ENCODE measurements at places on chromosomes 3 and 15.
A peak's percentile ranks its signal among the peaks of the same experiment; 100 is the strongest.

DNA sequence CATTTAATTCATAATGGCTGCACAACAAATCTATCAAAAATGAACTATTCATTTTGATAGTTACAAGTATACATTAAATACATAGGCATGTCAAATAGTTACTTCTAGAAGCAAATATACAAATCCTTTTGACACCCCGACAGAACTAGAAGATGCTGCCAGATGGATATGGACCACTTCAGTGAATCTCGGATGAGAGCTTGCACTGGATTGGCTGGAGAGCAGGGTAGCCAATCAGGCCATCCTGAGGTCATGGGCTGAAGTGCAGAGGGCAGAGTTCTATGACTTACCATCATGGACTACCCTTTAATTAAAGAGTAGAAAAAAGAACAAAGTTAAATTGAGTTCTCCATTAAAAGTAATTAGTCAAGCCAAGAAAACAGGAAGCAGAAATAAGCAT, 8.3 kb downstream of the CCNL1 start:
- DNase-seq: no peak

- DNase-seq: no peak
Measured at GRCh38 chr15:83115831-83116565, 8.6 kb downstream of the TM6SF1 start.

- DNase-seq: no peak
Measured at GRCh38 chr15:100820528-100820927, 59.1 kb upstream of the ALDH1A3 start.

- no peak for DNase-seq
Measured at GRCh38 chr3:167491621-167492020, 17.8 kb upstream of the SERPINI2 start.

DNA sequence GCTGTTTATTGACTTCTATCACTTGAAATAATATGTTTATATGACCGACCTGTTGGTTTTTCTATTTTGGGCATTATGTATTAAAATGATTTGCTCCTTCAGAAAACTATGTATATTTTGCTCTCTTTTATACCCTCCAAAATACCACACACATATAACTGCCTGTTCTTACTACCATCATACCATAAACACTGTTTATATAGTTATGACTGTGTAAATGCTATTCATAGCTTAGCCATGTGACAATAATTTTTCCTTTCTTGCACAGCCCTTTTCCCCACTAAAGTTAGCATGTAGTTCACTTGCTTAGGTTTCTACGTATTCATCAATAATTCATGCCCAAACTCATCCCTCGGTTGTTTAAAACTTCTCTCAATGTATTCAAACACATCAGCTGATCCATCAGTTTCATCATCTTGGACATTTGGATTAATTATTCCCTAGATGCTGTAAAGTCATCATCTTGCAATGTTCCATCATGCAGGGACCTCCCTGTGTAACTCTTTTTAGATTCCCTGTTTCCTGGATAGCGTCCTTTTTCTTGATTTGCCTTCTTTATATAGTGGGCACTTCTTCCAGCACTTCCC, 8.2 kb upstream of the RYK start:
- DNase-seq: peak; percentile 31

DNA sequence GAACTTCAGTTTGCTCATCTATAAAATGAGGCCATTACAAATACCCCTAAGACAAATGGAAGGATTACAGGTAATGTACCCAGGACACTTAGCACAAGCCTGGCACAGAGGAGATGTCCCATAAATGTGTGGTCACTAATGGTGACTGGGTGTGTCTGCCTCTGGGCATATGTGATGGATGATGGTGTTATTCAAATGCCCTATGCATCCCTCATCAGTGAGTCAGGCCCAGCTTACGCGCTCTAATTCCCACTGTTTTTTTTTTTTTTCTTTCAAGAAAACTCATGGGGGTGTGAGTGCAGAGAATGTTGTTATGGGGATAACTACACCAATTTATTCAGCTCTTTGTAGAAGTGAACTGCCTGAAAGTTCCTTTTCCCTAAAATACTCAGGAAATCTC, 23.6 kb upstream of the KIF23 start:
- DNase-seq: peak; percentile 89

DNA sequence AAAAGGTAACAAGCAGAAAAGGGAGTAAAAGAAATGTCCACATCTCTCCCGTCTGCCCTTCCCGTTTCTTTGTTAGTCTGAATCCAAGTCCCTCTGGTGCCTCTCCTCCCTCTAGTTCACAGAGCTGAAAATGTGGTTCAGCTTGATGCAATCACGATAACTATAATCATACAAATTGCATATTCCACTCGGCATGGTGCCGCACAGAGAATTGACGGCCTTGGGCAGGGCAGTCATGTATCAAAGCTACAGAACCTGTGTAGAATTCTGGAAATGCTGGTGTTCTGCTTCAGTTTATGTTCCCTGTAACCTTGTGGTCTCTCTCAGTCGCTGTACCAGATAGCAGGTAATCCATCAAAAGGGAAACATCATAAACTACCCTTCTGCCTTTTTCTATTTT, 562.9 kb upstream of the CBLB start:
- DNase-seq: no peak

DNA sequence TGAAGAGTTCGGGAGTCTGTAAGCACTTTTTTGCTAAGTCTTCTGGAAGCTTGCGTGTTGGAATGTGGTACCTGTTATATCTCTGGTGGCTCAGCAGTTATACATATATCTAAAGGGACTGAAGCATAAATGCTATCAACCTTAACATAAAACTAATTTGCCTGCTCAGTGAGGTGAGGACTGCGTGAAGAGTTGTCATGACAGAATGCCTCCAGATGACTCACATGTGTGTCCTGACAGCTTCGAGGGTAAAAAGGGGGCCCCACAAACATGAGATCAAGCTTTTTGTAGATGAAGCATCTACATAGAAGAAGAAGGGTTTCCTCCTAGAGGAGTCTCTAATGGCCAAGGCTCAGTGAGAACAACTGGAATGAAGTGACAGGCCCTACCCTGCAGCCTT, 88.8 kb upstream of the C3orf80 start:
- DNase-seq: peak; percentile 8

DNA sequence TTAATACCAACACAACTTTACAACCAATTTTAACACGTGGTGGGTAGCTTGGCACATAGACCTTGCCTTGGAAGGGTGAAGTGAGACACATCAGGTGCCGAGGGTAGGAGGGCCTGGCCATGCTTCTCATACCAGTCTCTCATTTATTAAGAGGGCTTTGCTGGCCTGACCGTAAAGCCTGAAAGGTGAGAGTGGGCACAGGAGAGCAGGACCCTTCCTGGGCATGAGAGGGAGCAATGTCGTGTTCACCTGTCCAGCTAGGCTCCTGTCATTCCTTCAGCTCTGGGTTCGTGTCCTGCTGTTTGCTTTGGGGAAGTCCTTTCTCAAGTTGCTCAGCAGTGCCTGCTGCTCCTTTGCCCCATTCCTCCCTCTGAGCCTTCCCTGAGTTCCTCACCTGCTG, 294.4 kb downstream of the EPHB1 start:
- DNase-seq: no peak

GRCh38 chr15:57388464-57388863, 12.2 kb downstream of the CGNL1 start:
- DNase-seq: no peak

- peak; percentile 24 for DNase-seq
Measured at GRCh38 chr15:81326466-81327212, 2.7 kb upstream of the STARD5 start.

- peak; percentile 48 for DNase-seq
Measured at GRCh38 chr15:67690936-67691335, 134.4 kb upstream of the SKOR1 start.

DNA sequence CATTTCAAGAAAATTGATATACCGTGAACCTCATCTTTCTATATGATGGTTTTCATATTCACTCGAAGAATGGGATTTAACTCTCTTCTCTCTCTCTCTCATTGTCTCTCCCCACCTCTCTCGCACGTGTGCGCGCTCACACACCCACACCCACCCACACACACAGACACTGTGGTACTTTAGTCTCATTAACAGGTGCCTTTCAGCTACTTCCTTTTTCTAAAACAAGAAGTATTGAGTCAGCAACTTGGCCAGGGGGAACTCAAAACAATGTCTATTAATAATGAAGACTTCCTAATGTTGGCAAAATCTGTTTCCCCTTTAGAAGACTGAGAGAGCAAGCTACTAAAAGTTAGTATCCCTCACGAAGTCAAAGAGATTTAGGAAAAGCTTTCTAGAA, 150.7 kb downstream of the TMCO5A start:
- no peak for DNase-seq

- no peak for DNase-seq
Measured at GRCh38 chr3:9121366-9122001, 128.0 kb downstream of the SRGAP3 start.

- DNase-seq: no peak
Measured at GRCh38 chr15:88612186-88612796, 8.8 kb upstream of the AEN start.

- no peak for DNase-seq
Measured at GRCh38 chr3:134864636-134865035, 69.6 kb downstream of the EPHB1 start.

DNA sequence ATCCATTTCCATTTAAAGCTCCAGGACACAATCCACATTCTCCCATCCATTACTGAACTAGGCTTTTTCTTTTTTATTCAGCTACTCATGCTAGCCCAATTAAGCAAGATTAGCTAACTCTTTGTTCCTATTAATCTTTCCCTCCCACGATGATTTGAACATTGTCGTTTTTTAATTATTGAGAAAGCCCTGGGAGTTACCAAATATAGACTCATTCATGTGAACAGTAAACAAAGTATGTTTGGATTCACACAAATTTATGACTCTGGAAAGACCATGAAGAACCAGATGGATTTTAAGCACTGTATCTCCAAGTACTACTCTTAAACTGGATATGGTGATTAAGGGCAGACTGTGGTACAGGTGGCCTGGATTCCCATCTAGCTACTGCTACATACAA, 82.2 kb downstream of the STRIT1 start:
- no peak for DNase-seq

- peak; percentile 76 for DNase-seq
Measured at GRCh38 chr3:107124885-107125284, 252.4 kb upstream of the CCDC54 start.

GRCh38 chr3:115658032-115658336, 34.7 kb downstream of the GAP43 start:
- no peak for DNase-seq

GRCh38 chr3:171838218-171838720, 4.9 kb upstream of the TMEM212 start:
- peak; percentile 85 for DNase-seq

GRCh38 chr3:130688015-130688688, 58.5 kb downstream of the PIK3R4 start:
- DNase-seq: no peak

- no peak for DNase-seq
Measured at GRCh38 chr3:183944775-183945174, 60.1 kb upstream of the PARL start.

GRCh38 chr3:111454551-111454950, 87.4 kb upstream of the CD96 start:
- no peak for DNase-seq

DNA sequence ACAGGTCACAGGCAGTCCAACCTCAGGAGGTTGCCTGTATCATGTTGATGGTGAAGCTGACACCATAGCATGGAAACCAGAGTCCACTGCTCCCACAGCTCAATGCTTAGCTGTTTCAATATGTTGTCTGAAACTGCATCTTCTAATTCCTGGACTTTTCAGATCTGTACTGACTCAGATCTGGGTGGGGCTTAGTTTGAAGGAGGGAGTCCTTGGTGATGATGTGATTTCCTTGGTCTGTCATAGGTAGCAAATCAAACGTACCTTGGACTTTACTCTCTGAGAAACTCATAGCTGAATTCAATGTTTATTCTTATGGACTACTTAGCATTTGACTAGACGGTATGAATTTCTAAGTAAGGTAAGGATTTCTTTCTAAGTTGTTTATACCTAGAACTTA, at the start of gene HHLA2:
HHLA2 (plus strand) TSS at position 310 of the 400 bp plus-strand sequence. CDS start 55,266 bp downstream, outside the sequence.
- no peak for DNase-seq

DNA sequence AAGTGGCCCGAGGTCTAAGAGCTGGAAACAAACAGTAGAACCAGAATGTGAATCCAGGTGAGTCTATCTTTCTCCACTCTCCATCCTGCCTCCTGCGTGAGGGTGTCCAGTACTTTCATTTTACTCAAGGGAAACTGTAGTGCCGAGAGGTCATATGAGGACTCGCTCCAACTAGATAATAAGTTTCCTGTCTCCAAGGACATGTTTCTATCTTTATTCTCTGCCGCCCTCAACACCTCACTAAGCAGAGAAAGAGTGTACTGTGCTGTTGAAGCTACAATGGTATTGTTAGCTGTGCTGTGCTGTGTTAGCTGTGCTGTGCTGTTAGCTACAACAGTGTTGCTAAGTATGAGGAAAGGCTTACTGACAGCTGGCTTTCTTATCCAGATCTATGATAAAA, 137.9 kb upstream of the COL8A1 start:
- no peak for DNase-seq

DNA sequence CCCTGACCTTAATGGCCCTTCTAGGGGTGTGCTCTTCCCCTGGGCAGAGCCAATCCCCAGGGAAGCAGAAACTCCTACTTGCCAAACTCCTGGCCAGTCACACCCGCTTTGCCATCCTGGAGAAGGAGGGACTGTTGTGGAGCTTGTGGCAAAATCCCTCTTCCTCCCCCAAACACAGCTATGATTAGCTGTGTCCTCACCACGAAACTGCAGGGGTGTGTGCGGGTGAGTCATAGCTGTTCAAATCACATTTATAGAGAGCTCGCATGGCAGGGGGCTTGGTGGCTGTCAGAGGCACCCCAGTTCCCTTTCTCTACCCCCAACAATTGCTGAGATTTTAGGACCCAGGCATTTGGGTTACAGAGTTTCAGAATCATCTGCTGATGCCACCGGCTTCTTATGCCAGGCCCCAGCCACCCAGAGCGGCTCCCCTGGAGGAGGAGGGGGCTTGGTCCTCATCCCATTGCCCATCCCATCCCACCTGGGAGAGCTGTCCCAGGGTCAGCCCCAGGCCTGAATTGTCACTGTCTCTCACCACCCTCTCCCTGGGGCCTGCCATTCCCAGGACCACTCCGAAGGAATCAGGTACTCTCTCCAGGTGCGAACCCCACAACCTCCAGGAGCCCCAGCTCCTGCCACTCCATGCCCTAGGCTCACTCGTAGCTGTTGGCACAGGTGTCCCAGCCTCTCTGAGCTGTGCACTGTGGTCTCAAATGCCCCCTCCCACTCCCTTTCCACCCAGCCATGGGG, 28.8 kb upstream of the MAGEF1 start:
- DNase-seq: peak; percentile 74

- DNase-seq: no peak
Measured at GRCh38 chr3:17579289-17580031, 163.0 kb downstream of the TBC1D5 start.

GRCh38 chr3:194089357-194090177, 46.4 kb upstream of the HES1 start:
- peak; percentile 99 for DNase-seq

DNA sequence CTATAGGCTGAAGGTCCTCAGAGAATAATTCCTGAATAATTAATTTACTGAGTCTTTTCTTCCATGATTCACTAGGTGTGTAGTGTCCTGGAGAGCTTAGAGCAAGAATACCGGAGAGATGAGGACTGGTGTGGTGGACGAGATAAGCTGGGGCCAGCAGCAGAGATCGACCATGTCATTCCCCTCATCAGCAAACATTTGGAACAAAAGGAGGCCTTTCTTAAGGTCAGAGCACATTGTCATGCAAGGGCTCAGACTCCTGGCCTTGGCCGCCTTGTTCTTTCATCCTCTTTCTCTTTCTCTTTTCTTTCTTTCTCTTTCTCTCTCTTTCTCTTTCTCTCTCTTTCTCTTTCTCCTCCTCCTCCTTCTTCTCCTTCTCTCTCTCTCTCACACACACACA, 291.4 kb upstream of the UMPS start:
- DNase-seq: no peak

- DNase-seq: no peak
Measured at GRCh38 chr3:127671523-127672428, 976 bp upstream of the ABTB1 start.

All from fibroblast of skin of back (primary cell).